ENCODE measurements at places on chromosomes 11 and 22. TPM values are rescaled to one million over a fixed set of nuclear protein-coding genes. Genes with fewer than 3 reads are reported as not detected.

VSIG10L2 gene
- total RNA-seq: not detected

GRCh38 chr11:77776455-77776854 is 44.1 kb downstream of the RSF1 start:
- no peak for DNase-seq

CNTN5 gene
- total RNA-seq: 0.12 TPM

DNA sequence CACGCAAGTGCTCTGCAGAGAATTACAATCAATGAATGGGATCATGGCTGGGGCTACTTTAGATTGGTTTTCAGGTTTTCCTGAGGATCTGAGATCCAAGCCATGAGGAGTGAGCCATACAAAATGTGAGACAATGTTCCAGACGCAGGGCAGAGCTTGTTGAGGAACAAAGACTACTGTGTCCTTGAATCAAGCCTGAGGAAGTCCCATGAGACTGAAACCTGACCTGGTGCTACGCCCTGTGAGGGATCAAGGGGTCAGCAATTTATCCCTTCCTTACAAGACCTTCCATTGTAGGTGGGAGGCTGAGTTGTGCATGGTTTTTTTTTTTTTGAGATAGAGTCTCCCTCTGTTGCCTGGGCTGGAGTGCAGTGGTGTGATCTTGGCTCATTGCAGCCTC is 2.1 kb downstream of the INCENP start:
- no peak for DNase-seq

DNA sequence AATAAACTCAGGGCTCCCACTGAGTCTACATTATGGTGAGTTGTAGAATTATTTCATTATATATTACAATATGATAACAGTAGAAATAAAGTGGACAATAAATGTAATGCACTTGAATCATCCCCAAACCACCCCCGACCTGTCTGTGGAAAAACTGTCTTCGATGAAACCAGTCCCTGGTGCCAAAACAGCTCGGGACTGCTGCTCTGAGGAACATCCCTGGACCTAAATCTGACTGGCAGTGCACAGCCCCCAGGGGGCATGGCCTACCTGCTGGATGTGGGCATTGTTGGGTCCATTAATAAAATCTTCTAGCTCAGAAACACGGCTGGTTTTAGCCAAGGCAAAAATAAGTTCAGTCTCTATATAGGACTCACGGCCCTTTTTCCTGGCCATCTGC is 29.3 kb upstream of the SLC25A1 start:
- DNase-seq: no peak

DNA sequence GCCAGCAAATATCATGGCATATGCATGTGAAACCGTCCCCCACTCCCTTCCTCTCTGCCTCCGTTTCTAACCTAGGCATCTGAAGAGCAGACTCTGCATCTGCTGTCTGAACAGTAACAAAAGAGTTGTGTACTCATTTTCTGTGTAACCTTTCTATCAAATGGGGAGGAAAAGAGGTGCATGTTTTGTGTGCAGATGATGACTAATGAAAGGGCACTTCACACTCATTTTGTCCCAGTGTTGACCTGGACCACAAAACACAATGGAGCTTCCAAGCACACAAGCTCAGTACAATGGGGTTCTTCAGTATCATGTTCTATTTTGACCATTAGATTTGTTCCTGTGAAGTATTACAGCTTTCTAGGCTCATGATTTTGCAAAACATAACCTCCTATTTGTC is 13.0 kb downstream of the JHY start:
- no peak for DNase-seq

MS4A15 gene
- not detected for total RNA-seq

RFPL1 gene
- not detected for total RNA-seq

CHRDL2 gene
- not detected for total RNA-seq

- no peak for DNase-seq
These were observed 110.4 kb upstream of the CSNK2A3 start for GRCh38 chr11:11463405-11463804.

DNA sequence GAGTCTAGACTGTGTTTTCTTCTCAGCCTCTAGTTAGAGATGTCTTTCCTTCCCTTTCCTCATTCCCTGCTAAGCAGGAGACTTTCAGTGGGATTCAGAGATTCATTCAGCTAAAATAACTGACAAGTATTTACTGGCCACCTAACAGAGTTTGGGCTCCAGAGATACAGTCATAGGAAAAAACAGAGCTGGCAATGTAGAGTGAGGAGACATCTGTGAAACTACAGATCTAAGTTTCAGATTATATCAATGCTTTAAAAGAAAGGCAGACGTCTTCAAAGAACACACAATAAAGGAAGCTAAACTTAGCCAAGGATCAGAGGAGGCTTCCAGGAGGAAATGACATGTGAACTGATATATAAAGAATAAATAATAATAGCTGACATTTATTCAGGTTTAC is 355.6 kb upstream of the DDI1 start:
- no peak for DNase-seq

BBOX1 gene
- total RNA-seq: not detected

EIF3M gene
- 872 TPM for total RNA-seq

- DNase-seq: no peak
These were observed 251.4 kb downstream of the BLID start for GRCh38 chr11:121864660-121865059.

DNA sequence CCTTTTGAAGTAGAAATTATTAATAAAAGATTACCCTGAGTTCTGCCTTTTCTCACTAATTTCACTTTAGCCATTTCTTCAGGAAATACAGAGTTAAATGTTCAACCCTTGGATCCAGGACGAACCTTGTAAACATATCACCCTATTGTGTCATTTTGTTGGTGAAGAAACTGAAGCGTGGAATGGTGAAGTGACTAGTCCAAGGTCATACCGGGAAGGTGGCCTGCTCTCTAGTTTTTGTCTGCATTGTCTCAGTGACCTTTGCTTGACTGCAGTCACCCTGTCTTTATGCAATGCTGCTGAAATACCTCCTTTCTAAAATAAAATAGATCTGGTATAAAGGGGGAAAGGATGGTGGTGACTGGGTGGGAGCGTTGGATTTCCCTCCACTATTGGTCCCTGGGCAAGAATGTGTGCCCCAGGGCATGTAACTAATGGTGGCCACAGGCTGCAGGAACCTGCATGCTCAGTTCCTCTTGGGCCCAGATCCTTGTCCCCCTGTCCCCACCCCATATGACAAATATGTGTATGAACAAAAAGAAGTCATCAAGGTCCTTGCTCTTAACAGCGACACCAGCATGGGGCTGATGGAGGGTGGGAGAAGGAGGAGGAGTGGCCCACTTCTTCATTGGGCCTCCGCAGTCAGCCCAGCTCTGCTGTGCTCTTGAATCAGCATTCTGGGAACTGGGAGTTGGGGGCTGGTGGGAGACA is 977 bp upstream of the SORL1-AS1 start:
- no peak for DNase-seq

DNA sequence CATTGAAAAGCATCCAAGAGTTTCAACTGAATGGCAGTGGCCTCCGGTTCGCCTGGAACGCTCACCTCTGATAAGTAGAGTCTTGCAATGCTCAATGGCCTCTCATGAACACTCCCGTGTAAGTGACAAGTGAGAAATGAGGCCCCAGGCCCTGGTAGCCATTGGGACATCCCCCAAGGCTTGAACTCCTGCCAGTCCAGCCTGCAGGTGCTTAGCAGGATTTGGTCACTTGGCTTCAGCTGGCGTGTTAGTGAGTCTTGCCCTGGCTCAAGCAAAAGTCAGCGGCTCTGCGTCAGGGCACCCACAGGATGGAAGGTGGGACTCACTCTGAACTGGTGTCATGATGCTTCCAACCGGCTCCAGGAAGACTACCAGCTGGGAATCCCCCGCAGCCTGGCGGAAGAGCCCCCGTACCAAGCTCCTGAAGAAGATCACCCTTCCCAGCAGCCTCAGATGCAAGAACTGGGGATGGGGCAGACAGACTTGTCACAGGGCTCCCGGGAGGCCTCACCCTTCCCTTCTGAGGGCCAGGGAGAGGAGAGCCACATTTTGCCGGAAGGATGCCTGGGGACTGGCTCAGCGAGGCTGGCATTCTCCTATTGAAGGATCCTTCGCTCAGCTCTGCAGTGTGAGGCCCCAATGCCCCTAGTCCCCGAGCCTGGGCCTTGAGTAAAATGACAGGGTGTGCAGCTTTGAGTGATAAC is 19.3 kb downstream of the MB start:
- no peak for DNase-seq

DNA sequence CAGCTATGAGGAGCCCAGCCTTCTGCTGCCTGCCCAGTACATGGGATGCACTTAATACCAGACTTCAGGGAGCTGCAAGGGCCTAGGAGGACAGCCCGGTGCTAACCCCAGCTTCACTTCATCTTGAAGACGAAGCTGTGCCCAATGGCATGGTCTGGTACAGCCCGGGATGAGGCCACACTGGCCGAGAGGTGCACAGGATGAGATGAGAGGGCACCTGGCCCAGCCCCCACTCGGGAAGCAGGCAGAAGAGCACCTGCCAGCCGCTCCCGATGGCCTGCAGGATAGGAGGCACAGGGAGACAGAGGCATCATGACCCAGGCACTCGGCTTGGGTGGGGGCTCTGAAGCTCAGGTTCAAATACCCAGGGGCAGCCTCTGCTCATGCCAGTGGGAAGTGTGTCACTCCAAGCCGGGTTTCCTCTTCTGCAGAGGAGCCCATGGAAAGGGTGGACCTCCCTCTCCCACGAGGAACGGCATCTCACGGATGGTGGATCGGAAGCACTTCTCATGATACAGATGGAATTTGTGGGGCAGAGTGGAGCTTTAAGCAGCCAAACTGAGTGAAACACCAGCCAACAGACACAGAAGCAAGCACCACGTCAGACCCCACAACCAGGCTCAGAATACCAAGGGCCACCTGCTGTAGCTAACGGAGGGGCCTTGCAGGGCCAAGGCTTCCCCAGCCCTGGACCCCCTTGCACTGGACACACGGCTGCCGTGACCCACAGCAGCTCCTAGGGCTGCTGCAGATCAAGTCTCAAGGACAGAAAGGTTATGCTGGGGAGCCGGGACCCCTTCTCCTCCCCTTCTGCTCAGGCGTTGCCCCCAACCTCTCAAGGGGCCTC is 875.2 kb downstream of the BRD1 start:
- no peak for DNase-seq

DNA sequence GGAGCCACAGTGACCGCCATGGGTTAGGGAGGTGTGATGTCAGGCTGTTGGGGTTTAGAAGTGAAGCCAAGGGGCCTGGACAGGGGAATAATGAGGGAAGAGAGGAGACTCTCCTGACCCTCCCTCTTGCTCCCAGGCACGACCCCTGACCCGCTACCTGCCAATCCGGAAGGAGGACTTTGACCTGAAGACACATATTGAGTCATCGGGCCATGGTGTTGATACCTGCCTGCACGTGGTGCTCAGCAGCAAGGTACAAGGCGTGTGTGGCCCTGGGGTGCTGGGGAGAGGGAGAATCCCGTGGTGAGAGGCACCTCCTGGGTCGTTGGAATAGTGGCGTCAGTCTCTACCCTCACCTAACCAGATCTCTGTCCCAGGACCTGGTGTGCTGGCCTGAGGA is 29.5 kb downstream of the TREH start:
- DNase-seq: no peak

- no peak for DNase-seq
These were observed 4.8 kb upstream of the SLC39A13 start for GRCh38 chr11:47403571-47403970.

ADM2 gene
- total RNA-seq: not detected

Data from A172 (cell line).